Activated T-helper 1 cell treated with anti-CD3 and anti-CD28 coated beads, Interleukin-12 subunit alpha, Interleukin-12 subunit beta, Interleukin-2, Interleukin-4 antibody, amounts not matched to agents 30 ng/mL and 10 ng/mL and 1 ng/mL, durations not matched to agents 14 hours and 24 hours and 36 hours (primary cell): ENCODE measurements at places on chromosomes 11 and 22. TPM values are rescaled to one million over a fixed set of nuclear protein-coding genes. Genes with fewer than 3 reads are reported as not detected.

Gene RIMBP3B
- total RNA-seq: 0.16 TPM in 1 of 2 replicates, not detected in the other

Gene TOP3B
- total RNA-seq: 48.4 and 51.9 TPM in 2 replicates

Gene APOL3
- 52.4 and 53.5 TPM in 2 replicates for total RNA-seq

Gene EXPH5
- total RNA-seq: 0.56 and 0.65 TPM in 2 replicates

Gene CRACR2B
- 1.1 and 1.3 TPM in 2 replicates for total RNA-seq

Gene TUBGCP6
- total RNA-seq: 52.1 and 54.6 TPM in 2 replicates

Gene CCDC89
- 0.39 and 0.62 TPM in 2 replicates for total RNA-seq

Gene PICALM
- total RNA-seq: 174 and 177 TPM in 2 replicates

Gene MUC2
- total RNA-seq: not detected in 2 replicates

Gene TCN1
- total RNA-seq: not detected in 2 replicates

Gene ESAM
- total RNA-seq: 0.52 and 0.64 TPM in 2 replicates

Gene KREMEN1
- total RNA-seq: 0.03 TPM in 1 of 2 replicates, not detected in the other

- DNase-seq: no peak
- H3K36me3 ChIP-seq: no peaks in the 10 kb centered on the region
- H3K27ac ChIP-seq: no peak overlapping the region
- no peak overlapping the region for H3K4me3 ChIP-seq
- no peaks in the 10 kb centered on the region for H3K4me1 ChIP-seq
- peaks cover 8% of the 10 kb centered on the region for H3K27me3 ChIP-seq
Measured at GRCh38 chr11:134532131-134532920, 120.3 kb upstream of the B3GAT1 start.

DNA sequence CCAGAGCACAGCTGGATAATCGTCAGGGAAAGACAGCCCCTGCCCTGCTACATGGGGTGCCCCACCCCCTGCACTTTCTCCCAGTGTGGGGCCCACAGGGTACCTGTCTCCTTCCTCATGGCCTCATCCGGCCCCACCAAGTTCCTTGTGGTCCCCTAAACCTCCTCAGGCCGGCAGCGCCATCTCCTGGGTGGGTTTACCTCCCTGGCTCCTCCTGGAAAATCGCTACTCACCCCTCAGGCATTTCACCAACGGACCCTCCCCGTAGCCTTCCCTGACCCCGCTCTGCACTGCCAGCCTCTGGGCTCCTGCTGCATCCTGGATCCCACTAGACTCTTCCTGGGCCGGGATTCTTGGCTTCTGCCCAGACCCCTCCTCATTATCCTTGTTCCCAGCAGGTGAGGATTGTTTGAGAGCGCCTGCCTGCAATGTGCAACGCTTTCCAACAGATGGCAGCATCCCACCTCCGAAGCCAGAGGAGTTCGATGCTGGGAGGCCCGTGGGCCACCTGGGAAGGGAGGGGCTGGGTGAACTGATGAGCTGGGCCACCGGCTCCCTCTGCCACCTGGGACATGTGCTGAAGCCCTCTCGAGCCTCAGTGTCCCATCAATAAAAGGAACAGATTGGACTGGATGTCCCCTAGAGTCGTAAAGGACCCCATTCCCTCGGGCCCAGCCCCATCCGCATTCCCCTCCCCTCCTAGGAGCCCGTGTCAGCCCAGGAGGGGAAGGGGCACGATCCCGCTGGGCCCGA, 44.2 kb upstream of the TTLL12 start:
- H3K4me3 ChIP-seq: no peak overlapping the region
- H3K36me3 ChIP-seq: no peaks in the 10 kb centered on the region
- DNase-seq: peak; percentile 61
- H3K4me1 ChIP-seq: peaks cover 6% of the 10 kb centered on the region
- H3K27ac ChIP-seq: no peak overlapping the region

DNA sequence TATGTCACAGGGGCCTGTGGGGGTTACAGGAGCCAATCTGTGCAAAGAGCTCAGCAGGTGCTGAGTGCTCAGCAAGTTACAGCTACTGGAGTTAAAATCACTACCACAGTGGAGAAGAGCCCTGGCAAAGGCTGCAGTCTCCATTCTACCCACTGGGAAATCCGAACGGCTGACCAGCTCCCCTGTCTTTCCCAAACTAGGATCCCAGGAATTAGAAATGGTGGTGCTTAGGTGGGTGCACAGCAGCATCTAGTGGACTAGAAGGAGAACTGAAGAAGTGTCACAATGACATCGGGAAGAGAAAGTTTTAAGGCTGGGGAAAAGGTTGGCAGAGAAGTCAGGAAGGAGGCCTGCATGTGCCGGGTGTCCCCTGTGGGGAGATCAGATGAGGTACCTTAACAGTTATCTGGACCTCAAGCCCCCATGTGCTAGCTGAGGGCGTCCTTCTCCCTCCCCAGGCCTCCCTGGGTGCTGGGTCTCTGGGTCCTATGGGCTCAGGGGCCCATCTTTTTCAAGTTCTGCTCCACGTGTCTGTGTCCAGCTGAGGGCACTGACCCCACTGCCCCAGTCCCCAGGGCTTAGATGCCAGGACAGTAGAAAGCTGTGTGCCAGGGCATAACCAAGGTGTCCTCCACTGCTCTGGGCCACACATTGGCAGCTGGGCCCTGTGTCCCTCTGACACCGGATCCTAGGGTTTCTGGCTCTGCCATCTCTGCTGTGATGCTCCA, 1.9 kb downstream of the PIWIL3 start:
- H3K27me3 ChIP-seq: peaks cover 12% of the 10 kb centered on the region
- no peaks in the 10 kb centered on the region for H3K36me3 ChIP-seq

- no peaks in the 10 kb centered on the region for H3K27me3 ChIP-seq
- no peak overlapping the region for H3K27ac ChIP-seq
- no peaks in the 10 kb centered on the region for H3K36me3 ChIP-seq
- no peak overlapping the region for H3K4me3 ChIP-seq
- no peaks in the 10 kb centered on the region for H3K4me1 ChIP-seq
- DNase-seq: no peak
Measured at GRCh38 chr22:47201996-47202818, 439.8 kb downstream of the TBC1D22A start.

GRCh38 chr22:17540481-17540880, 22.8 kb upstream of the SLC25A18 start:
- H3K4me1 ChIP-seq: no peaks in the 10 kb centered on the region
- H3K27ac ChIP-seq: no peak overlapping the region
- H3K27me3 ChIP-seq: peaks cover 4% of the 10 kb centered on the region
- DNase-seq: no peak

DNA sequence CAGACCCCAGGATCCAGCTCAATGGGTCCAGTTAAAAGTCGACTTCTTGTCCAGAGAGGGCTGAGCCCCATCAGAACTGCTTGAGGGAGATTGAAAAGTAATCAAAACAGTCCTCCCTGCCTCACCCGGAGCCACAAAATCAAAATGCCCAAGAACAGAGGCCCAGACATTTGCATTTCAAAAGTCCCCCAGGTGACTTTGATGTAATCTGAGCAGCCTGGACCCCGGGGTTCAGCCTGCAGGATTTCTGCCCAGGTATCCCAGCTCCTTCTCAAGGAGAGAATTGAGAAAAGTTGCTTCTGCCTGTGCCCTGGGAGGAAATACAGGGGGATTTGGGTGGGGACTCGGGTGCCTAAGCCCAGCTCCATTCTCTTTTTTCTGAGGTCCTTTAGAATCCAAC, 1385.0 kb downstream of the TBC1D22A start:
- DNase-seq: no peak
- H3K36me3 ChIP-seq: no peaks in the 10 kb centered on the region
- no peaks in the 10 kb centered on the region for H3K4me1 ChIP-seq
- H3K4me3 ChIP-seq: no peak overlapping the region
- H3K27me3 ChIP-seq: no peaks in the 10 kb centered on the region
- no peak overlapping the region for H3K27ac ChIP-seq

DNA sequence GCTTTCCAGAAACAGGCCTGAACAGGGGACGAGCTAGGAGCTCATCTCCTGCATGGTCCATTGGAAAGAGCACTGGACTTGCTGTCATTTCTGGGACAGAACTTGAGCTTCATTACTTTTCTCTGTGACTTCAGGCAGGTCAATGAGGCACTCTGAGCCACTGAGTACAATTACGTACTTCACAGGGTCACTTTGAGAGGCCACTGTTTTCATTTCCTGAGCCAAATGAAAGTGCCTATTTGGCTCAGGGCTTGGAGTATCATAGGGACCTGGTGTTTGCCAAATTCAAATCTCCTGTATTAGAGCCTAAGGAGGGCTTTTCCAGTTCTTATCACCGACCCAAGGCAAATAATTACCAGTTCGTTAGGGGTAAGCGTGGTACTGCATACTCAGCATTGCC, 319.3 kb downstream of the CADM1 start:
- no peaks in the 10 kb centered on the region for H3K36me3 ChIP-seq
- no peak overlapping the region for H3K4me3 ChIP-seq
- no peak overlapping the region for H3K27ac ChIP-seq
- DNase-seq: no peak

- no peaks in the 10 kb centered on the region for H3K36me3 ChIP-seq
- H3K27me3 ChIP-seq: no peaks in the 10 kb centered on the region
- no peak for DNase-seq
- H3K27ac ChIP-seq: no peak overlapping the region
Measured at GRCh38 chr11:29324328-29324727, 692.5 kb downstream of the KCNA4 start.

DNA sequence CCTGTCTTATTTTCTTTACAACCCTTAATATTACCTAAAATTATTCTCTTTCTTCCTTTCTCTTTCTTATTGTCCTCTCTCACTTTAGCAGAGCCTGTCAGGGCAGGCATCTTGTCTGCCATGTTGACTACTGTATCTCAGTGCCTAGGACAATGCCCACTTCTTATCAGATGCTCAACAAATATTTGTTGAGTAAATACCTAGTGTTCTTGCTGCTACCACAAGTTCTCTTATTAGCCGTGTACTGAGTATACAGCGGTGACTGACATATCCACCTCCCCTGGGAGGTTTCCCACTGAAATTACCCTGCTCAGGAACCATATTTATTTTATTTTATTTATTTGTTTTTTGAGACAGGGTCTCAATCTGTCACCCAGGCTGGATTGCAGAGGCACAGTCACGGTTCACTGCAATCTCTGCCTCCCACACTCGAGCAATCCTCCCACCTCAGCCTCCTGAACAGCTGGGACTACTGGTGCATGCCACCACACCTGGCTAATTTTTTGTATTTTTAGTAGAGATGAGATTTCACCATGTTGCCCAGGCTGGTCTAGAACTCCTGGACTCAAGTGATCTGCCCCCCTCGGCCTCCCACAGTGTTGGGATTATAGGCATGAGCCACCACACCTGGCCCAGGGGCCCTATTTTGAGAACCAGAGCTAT, 6.7 kb downstream of the HPX start:
- H3K4me1 ChIP-seq: peaks cover 6% of the 10 kb centered on the region
- no peak overlapping the region for H3K4me3 ChIP-seq
- no peak for DNase-seq
- H3K36me3 ChIP-seq: no peaks in the 10 kb centered on the region

- no peak for DNase-seq
- H3K36me3 ChIP-seq: peaks cover 33% of the 10 kb centered on the region
- H3K27me3 ChIP-seq: no peaks in the 10 kb centered on the region
Measured at GRCh38 chr22:36267896-36268485, 15.1 kb downstream of the APOL1 start.

DNA sequence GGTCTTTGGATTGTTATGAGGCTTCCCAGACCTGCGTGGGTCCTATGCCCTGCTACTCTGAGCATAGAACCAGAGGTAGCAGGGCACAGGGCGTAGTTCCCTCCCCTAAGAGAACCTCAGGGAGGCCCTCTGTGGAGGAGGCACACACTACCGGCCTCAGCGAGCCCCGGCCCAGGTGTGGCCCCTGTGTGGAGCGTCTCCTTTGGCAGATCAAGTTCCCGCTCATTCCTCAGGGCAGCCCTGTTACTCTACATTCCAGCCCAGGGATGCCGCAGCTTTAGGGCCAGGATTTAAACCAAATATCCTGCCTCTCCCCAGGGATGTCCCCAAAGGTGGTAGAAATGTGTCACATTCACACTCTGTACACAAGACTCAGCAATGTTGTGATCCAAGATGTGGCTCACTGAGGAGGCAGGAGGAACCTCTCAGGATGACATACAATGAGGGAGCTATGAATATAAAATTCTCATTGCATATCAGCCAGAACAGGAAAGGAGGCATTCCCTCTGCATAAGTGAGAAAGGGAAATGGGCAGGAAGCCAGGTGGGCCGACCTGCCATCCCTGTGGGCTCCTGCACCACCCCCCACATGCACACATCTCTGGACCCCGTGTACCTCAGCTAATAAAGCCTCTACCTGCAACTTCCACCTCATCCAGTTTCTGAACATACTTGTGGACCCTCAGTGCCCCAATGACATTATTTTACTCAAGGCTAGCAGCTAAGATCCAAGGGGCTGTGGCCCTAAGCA, 131.9 kb upstream of the TEAD1 start:
- no peaks in the 10 kb centered on the region for H3K4me1 ChIP-seq
- H3K27me3 ChIP-seq: no peaks in the 10 kb centered on the region
- H3K27ac ChIP-seq: no peak overlapping the region
- DNase-seq: no peak
- H3K36me3 ChIP-seq: no peaks in the 10 kb centered on the region

DNA sequence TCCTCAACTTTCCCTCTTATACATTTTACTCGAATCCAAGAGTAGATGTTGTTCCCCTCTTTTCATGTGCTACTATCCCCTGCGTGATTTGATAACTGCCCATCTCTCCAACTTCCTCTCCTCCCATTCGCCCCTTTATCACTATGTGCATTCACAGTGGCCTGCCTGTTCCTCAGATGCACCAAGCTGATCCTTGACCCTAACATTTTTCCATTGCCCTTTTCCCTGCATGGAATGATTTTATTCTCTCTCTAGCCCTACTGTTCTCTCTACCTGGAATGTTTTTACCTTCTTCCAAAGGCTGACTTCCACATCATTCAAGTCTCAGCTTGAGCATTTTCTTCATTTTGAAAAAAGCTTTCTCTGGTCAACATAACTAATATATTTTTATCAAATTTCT, 15.8 kb upstream of the BBOX1 start:
- H3K4me3 ChIP-seq: no peak overlapping the region
- H3K27ac ChIP-seq: no peak overlapping the region
- H3K4me1 ChIP-seq: no peaks in the 10 kb centered on the region

DNA sequence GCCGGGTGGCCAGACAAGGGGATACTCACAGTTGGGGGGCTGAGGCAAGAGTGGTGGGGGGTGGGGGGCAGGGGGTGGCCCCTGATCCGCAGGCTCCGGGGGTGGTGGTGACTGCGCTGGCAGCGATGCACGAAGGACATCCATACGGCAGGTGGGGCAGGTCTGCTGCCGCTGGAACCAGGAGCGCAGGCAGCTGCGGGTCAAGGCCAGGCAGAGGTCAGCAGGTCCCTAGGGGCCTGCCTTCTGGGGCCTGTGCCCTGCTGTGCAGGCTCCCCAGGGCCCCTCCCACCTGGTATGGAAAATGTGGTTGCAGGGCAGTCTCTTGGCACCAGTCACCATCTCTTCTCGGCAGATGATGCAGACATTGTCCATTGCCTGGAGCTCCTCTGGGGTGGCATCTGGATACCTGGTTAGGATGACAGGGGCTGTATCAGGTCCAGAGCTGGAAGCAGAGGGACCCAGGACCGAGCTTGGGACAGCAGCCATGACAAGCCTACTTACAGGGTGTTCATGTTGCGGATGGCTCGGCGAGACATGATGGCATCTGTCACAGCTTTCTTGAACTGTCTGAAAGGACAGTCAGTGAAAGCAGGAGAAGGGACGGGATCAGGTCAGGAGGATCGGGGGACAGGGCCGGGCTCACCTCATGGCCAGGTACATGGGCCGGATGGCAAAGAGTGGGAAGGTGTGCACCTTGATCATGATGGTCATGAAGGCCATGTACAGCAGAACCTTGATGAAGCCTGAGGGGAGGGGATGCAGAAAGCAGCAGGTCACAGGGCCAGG, 3.5 kb downstream of the SYVN1 start:
- no peak overlapping the region for H3K27ac ChIP-seq
- H3K36me3 ChIP-seq: peaks cover 29% of the 10 kb centered on the region
- H3K27me3 ChIP-seq: no peaks in the 10 kb centered on the region
- DNase-seq: no peak
